Esophagus (tissue), 2 donors: ENCODE measurements at places on chromosomes 5 and 9. TPM values are rescaled to one million over a fixed set of nuclear protein-coding genes. Genes with fewer than 3 reads are reported as not detected.

KYAT1 gene
- 6.7 TPM for polyA plus RNA-seq

FOXD4L3 gene
- 0.10 TPM for polyA plus RNA-seq

QRFP gene
- 0.08 TPM for polyA plus RNA-seq

ANKRD34B gene
- polyA plus RNA-seq = not detected

SPINK6 gene
- 0.59 TPM for polyA plus RNA-seq

PSD2 gene
- polyA plus RNA-seq = 0.02 TPM

WNT8A gene
- polyA plus RNA-seq = not detected

NR5A1 gene
- polyA plus RNA-seq = 0.02 TPM

GMCL2 gene
- not detected for polyA plus RNA-seq
